CD4-positive, alpha-beta T cell (primary cell): ENCODE measurements at places on chromosomes 2 and 18.

DNA sequence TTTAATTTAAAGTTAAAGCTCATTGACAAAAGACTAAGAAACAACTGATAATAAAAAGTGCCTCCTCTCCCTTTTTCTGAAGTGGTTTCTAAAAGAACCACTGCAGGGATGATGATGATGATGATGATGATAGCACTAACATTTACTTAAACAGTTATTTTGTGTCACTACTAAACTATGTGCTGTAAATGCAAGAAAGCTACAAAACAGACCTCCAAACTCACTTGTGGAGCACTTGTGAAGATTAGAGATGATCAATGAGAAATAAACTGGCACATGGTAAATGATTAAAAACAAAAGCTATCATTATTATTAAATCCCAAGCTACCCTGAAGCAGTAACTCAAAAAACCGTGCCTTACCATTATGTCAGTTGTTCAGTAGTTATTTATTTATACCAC lies 88.7 kb downstream of the SLC8A1 start:
- no peak for DNase-seq

GRCh38 chr2:26429779-26430578 lies 28.3 kb downstream of the DRC1 start:
- DNase-seq: no peak

- DNase-seq: no peak
Observed at GRCh38 chr2:47002480-47003381, 87.1 kb upstream of the MCFD2 start.

DNA sequence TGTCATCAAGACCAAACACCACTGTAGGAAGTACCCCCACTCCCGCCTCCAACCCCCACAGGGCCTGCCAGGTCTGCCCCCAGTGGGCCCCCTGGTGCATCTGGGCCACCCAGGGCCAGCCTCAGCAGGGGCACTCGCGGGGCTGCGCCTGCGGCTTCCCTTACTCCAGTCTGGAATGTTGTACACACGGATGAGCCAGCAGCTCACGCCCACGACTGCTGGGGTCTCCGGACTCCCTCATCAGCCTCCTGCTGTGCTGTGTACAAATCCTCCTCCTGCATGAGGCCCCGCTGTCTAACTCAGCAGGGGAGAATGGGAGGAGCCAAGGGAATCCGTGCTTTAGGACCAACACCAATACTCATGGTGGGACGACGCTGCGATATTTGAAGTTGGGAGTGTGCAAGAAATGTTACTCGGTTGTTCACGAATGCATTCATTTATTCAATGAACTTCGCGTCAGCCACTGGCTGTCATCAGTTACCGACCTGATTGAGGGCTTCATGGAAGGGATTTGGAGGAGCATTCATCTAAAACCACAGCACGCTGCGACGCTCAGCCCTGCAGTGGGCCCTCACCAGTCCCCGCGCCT lies 654 bp upstream of the ASB1 start:
- no peak for DNase-seq

GRCh38 chr2:96694816-96695455 lies 44.9 kb downstream of the LMAN2L start:
- DNase-seq: no peak

GRCh38 chr2:67137699-67138098 lies 259.4 kb upstream of the ETAA1 start:
- DNase-seq: no peak

DNA sequence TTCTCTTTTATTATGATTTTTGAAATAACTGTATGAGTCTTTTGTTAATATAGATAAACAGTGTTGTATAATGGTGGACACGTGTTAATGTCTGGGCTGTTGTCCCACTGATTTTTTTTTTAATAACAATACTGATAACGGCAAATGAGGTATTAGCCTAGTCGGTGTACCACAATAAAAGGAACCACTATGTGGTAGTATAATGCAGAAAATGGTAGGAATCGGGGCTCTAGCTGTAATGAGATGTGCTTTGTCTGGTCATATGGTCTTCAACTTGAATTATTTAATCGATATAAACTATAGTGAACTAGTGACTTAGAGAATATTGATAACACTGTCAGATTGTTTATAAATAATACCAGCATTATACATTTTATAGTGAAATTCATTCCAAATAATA lies 517.9 kb upstream of the SPHKAP start:
- DNase-seq: no peak

GRCh38 chr2:37326285-37326684 lies 1.7 kb upstream of the PRKD3 start:
- DNase-seq: no peak

DNA sequence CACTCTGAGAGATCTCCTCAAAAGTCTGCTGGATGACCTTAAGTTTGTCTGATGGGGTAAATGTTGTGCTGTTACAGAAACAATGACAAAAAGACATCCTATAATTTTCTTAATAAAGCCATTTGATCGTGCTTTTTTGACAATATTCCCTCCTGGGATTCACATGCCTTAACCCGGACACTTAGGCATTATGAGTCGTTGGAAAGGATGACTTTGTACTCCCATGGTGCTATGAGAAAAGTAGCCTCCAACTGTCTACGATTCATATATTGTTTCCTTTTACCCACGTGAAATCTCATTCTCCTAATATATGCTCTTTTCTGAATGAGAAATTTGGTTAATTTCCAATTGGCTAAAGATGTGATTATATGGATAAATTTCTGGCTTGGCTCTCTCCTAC lies 6.1 kb upstream of the MPP4 start:
- DNase-seq: no peak

DNA sequence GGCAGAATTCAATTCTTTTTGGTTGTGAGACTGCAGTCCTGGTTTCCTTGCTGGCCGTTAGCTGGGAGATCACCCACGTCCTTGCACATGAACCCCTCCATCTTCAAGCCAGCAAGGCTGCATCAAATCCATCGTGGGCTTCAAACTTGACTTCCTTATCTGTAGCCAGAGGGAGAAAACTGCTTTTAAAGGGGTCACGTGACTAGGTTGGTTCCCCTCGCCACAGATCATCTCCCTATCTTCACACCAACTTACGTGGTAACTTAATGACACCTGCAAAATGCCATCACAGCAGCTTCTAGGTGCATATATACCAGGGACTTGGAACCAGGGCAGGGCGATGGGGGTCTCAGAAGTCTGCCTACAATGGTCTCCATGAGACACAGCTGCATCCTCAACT lies 169.5 kb downstream of the MTCL1 start:
- no peak for DNase-seq

- DNase-seq: no peak
Observed at GRCh38 chr18:58256316-58257080, 212.5 kb downstream of the NEDD4L start.

DNA sequence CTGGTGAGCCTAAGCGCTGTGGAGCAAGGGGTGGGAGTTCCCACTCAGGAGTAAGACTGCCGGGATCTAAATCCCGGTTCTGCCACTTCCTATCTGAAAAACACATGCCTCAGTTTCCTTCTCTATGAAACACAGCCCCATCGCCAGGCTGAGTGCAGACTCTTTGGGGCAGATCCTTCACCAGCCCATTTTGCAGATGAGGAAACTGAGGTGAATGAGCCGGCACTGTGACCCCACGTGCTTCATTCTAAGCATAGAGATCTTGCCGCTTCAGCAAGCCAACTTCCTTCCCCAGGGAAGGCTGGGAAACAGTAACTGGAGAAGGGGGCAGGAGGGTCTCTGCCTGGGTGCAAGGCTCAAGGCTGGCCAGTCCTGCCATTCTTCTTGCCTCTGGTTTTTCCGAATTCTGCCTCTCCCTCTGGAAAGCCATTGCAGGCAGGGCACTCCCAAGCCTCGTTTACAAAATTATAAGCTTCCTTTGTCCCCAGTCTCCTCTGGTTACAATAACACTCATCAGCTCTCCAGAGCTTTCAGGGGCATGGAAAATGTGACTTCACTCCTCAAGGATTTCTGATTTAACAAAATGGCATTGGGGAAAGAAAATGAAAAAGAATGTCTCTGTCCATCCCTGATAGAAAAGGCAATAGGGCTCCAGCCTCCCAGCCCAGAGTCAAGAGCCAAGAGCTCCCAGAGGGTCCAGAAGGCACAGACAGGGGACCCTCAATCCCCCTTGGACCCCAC lies 249.2 kb downstream of the TNS1 start:
- no peak for DNase-seq

DNA sequence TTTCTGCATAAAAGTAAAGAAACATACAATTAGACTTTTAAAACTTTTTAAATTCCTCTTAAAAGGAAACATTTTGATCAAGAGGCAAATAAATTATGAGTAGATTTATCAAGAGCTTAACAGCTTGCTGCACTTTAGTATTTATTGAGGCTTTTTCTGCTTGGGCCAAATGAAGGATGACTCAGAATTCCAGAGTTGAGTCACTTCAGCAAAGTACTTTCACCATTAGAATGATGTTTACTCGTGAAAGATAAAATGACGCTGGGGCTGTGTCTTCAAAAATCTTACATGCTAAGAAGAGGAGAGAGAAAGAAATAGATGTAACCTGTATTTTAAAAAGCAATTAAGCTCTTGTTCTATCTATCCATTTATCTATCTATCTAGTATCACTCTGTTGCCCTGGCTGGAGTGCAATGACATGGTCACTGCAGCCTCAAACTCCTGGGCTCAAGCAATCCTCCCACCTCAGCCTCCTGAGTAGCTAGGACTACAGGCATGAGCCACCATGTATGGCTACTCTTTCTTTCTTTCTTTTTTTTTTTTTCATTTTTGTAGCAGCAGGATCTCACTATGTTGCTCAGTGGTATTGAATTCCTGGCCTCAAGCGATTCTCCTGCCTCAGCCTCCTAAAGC lies 75.3 kb upstream of the RIOK3 start:
- DNase-seq: no peak

GRCh38 chr18:5503740-5504139 lies 40.1 kb downstream of the EPB41L3 start:
- no peak for DNase-seq

GRCh38 chr2:226761195-226761583 lies 38.4 kb downstream of the IRS1 start:
- no peak for DNase-seq

- DNase-seq: no peak
Observed at GRCh38 chr2:150214626-150215025, 272.8 kb downstream of the RND3 start.
